ENCODE measurements at places on chromosomes 12 and 14. TPM values are rescaled to one million over a fixed set of nuclear protein-coding genes. Genes with fewer than 3 reads are reported as not detected.

TEX22 gene
- total RNA-seq, result 0.21 TPM

CLMN gene
- total RNA-seq, result 7.2 TPM

ARPC3 gene
- 286 TPM for total RNA-seq

SYNE3 gene
- 4.6 TPM for total RNA-seq

KLRF1 gene
- 0.48 TPM for total RNA-seq

OR6C1 gene
- total RNA-seq, result not detected

RIPK3 gene
- 5.1 TPM for total RNA-seq

Measured in tracheal epithelial cell (primary cell).